ENCODE measurements at places on chromosomes 2 and 18.
A peak's percentile ranks its signal among the peaks of the same experiment; 100 is the strongest.

- peak; percentile 73 for DNase-seq
These were observed at the start of gene IL1R1 for GRCh38 chr2:102141970-102142828. IL1R1 (plus strand) TSS chr2:102142746; CDS start chr2:102157725, 14,979 bp downstream.

- no peak for DNase-seq
These were observed 123.9 kb upstream of the FAM117B start for GRCh38 chr2:202510911-202511310.

- no peak for DNase-seq
These were observed 87.8 kb downstream of the KCTD1 start for GRCh38 chr18:26460449-26461091.

DNA sequence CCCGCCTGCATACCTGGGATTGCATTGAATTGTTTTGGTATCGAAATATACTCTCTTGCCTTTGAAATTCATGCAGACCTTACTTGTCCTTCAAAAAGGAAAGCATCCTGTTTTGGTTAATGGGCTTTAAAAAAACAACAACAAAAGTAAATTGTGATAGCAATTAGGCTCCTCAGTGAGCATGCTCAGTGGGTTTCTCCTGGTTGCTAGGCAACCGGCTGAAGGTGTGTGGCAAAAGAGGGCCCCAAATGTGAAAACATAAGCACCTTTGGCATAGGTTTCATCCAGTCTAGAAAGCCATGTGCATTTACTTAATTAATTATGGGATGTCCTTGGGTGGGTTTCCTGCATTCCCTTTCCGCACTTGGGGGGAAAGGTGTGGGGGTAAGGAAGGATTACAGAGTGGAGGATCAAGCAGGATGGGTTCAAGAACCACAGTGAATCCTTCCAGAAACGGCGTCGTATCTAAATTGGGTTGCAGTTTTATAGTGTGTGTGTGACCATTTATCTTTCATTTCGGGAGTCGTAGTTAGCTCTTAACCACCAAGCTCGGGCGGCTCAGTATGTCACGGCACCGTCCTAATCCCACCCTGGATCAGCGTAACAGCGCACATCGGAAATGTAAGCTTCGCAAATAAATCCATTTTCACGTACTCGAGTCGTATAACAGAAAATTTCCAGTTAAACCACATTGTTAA lies 274.9 kb upstream of the TCF4 start:
- DNase-seq = no peak

- DNase-seq = no peak
These were observed 31.6 kb upstream of the GPR155 start for GRCh38 chr2:174518395-174518794.

- DNase-seq = no peak
These were observed 241.9 kb upstream of the SLC14A2 start for GRCh38 chr18:45373286-45373880.

GRCh38 chr2:10140841-10141610 lies 18.5 kb downstream of the RRM2 start:
- no peak for DNase-seq

- no peak for DNase-seq
These were observed 133.0 kb upstream of the RASGRP3 start for GRCh38 chr2:33343387-33343895.

DNA sequence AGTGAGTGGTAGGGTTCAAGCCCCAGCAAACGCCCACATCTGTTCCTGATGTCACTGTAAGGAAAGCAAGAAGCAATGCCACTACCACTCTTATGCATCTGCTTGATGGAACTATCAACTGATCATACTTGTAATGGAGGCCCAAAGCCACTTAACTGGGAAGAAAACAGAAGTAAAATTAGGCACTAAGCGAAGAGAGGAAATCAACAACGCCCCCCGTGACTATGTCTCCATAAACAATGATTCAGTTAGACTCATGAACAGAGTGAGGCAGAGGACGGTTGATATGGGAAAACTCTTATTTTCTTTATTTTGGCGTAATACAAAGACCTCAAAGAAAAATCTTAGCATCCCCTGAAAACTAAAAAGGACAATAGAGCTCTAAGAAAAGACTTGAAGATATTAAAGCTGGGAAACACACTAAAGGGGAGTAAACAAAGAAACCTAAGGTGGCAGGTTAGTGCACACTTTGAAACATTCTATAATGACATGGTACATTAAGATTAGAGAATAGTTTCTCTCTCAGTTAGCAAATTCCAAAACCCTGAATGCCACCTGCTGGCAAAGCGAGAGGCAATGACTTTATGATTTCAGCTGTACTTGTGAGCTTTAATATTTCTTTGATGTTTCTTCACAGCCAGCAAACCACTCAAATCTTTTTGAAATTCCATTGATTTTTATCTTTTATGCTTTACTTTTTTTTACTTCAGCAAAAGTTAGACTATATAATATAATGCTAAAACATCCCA lies 86.5 kb downstream of the LRP2 start:
- DNase-seq = peak; percentile 55

Data from T47D (cell line).